ENCODE measurements at places on chromosomes 16 and 17.

GRCh38 chr16:77788181-77789084 is at the start of gene VAT1L:
TSS of gene VAT1L (plus strand) at chr16:77788564. CDS start at chr16:77788683, 119 bp downstream.
- DNase-seq = no peak

DNA sequence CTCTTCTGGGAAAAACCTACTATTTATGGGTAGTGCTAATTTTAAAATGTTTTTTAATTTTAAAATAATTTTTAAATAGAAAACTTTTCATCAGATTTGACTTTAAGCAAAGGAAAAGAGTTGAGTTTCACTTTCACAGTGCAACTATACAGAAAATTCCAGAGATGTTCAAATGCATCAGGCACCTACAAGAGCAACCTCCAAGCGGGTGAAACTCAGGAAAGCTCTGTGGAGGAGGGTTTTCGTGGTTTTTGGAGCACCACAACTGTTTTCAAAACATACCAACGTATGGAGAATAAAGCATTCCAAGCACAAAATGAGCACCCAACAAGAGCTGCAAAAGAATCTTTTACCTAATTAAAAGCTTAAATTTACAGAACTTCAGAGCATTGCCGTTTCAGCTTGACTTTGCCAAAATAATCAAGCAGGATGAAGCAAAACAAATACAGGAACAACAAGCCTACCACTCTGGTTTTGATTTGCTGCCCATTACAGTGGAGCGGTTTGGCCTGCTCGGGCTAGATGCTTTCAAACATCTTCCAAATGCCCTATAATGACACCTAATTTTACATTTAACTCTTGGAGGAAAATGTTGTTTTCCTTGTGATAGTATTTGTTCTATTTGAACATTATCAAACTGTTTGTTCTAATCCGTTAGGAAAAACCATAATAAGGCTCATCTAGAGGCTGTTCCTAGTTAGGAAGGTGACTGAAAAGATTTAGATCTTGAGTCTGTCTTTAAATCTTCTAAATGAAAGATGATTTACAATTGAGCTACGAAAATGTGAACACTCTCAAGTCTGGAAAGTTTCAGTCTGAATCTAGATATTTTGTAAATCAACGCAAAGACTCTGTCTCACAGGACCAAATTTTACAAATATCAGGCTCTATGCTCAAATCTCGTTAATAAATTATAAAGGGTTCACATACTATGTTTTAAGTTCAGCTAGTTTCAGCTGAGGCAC is 34.5 kb downstream of the NACA2 start:
- DNase-seq = no peak

GRCh38 chr17:27206447-27206846 is 87.5 kb upstream of the WSB1 start:
- DNase-seq = no peak

GRCh38 chr17:19368229-19368628 is 5.7 kb upstream of the B9D1 start:
- DNase-seq = no peak

DNA sequence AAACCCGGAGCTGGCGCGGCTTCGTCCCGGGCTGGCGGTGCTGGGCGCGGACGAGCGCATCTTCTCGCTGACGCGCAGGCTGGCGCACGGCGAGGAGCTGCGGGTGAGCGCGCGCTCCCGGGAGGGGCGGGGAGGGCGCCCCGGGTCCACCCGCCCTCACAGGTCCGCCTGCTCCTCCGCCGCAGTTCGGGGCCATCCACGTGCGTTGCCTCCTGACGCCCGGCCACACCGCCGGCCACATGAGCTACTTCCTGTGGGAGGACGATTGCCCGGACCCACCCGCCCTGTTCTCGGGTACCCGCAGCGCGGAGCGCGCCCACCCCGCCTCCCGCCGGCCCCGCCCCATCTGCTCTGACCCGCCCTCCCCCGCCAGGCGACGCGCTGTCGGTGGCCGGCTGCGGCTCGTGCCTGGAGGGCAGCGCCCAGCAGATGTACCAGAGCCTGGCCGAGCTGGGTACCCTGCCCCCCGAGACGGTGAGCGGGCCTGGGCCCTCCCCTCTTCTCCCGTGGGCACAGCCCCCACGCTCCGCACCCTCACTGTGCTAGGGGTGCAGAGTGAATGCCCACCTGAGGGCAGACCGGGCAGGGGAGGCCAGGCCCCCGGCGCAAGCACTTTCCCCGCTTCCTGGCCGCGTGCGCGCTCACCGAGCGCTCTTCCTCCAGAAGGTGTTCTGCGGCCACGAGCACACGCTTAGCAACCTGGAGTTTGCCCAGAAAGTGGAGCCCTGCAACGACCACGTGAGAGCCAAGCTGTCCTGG is 1.4 kb downstream of the HAGHL start:
- peak; percentile 41 for DNase-seq

DNA sequence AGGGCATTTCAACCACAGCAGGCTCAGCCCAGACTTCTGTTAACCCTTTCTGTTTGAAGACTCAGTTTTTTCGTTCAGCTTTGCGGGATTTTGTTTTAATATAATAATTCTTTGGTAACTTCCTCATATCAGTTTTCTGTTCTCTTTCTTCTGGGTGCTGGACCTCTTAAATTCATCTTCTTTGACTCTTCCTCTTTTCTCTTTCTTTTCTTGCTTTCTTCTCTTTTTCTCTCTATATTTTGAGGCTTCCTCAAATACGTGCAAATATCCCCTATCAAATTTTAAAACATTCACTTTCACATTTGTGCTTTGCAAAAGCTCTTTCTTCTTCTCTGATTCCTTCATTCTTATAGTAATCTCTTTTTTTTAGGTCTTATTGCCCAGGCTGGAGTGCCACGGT is 136.3 kb downstream of the HS3ST3B1 start:
- no peak for DNase-seq

- DNase-seq = no peak
Measured at GRCh38 chr16:23523321-23523720, 13.0 kb upstream of the GGA2 start.

GRCh38 chr16:89505204-89506112 is 2.7 kb upstream of the SPG7 start:
- DNase-seq = no peak

DNA sequence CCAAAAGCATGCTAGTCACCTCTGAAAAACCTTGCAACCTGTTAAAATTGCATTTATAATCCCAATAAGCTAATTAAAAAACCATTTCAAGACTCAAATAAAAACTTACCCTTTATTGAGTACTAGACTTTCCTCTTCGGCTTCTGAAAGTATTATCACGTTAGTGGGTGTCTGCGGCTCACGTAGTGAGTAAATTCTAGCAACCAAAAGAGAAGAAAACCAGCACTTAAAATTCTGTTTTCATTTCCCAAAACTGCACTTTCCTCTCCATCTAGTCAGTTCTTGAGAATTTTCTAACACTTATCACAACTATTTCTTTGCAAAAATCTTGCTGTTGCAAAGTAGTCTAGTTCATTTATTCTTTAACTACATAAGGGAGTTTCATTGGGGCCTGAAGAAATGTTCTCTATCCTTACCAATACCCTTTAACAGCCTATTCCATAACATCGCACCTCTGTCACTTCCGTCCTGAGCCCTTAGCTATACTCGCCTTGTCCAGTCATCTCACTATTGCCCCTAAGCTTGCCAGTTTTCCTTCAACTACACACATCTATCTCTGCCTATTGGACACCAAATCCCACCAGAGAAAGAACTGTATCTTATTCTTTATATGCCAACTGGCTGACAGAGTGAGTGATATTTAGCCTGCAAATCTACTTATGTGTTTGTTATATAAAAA is 8.7 kb downstream of the NUP88 start:
- no peak for DNase-seq

DNA sequence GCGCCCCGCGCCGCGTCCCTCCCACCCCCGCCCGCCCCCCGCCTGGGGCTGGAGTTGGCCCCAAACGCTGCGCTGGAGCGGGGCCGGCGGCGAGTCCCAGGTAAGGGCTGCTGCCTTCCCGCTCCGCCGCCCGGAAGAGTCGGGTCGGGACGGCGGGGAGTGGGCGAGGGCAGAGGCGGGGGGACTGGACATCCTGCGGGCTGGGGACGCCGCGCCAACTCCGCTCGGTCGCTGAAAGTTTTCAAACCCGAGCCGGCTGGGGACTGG is 469 bp downstream of the GPRC5C start:
- DNase-seq = no peak

- DNase-seq = no peak
Measured at GRCh38 chr16:83329441-83329840, 478.3 kb upstream of the HSBP1 start.

- no peak for DNase-seq
Measured at GRCh38 chr16:86085161-86085611, 186.2 kb downstream of the IRF8 start.

GRCh38 chr16:69796285-69797118 is 34.4 kb downstream of the WWP2 start:
- DNase-seq = peak; percentile 38

- DNase-seq = no peak
Measured at GRCh38 chr17:2122641-2123302, 67.9 kb downstream of the HIC1 start.

DNA sequence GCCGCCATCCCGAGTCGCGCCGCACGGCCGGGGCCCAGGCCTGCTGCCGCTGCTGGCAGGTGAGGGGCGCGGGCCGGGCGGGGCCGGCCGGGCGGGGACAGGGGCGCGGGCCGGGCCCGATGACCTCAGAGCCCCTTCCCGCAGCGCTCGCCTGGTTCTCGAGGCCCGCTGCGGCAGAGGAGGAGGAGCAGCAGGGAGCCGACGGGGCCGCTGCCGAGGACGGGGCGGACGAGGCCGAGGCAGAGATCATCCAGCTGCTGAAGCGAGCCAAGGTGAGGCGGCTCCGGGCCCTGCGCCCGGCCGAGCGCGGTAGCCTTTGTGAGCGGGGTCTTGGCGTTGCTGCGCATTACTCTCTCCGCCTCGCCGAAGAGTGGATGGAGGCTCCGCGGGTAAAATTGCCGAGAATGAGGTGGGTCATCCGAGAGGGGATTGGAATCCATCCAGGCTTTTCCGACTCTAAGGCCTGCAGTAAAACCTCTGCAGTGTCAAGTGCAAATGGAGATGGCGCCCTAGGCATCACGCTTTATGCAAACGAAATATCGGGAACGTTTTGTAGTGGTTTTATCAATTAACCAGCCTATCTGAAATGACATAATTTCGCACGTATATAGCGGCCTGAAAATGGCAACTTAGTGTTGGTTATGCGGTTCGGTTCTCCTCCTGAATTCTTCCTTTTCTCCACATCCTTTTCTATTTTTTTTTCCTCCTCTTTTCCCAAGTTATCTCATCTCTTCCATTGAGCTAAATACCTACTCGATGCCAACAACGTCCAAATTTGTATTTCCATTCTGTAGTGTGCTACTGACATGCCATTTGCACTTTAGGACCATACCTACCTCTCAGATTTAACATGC is 577 bp downstream of the TTC19 start:
- peak; percentile 17 for DNase-seq

- no peak for DNase-seq
Measured at GRCh38 chr16:74999219-74999608, 390 bp downstream of the ZNRF1 start.

DNA sequence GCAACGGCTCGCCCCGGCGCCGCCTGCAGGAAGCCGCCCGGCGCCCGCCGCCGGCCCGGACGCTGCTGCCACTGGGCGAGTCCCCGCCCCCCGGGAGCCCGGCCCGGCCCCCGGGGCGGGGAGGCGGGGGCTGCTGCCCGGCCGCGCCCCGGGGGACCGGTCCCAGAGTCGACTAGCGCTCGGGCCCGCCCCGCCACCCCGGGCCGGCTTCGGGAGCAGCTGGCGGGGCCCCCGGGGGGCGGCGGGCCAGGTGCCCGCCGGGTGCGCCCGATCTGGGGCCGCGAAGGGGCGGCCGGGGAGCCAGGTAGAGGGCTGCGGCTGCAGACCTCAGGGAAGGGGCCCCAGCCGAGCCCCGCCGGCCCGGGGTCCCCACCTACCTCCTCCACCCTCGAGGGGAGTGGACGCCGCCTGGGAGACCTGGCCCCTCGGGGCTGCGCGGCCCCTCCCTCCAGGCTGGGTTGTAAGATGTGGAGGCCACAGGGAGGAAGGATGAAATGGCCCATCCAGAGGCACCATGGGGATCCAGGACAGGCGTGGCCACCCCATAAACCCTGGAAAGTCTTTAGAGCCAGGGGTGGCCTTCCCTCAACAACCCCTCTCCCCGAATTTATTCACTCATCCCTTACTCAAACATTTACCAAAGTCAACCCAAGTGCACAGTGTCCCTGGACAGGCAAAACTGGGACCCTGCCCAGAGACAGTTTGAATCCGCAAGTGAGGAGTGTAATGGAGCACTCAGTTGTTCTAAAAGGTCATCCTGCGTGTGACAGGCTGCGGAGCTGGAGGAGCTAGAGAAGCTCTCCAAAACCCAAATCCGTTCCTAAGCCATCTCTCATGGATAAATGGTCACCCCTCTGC is at the start of gene CDYL2:
CDYL2 (minus strand) TSS at position 73 of the 858 bp plus-strand sequence. CDS start 425 bp downstream, outside the sequence.
- no peak for DNase-seq

DNA sequence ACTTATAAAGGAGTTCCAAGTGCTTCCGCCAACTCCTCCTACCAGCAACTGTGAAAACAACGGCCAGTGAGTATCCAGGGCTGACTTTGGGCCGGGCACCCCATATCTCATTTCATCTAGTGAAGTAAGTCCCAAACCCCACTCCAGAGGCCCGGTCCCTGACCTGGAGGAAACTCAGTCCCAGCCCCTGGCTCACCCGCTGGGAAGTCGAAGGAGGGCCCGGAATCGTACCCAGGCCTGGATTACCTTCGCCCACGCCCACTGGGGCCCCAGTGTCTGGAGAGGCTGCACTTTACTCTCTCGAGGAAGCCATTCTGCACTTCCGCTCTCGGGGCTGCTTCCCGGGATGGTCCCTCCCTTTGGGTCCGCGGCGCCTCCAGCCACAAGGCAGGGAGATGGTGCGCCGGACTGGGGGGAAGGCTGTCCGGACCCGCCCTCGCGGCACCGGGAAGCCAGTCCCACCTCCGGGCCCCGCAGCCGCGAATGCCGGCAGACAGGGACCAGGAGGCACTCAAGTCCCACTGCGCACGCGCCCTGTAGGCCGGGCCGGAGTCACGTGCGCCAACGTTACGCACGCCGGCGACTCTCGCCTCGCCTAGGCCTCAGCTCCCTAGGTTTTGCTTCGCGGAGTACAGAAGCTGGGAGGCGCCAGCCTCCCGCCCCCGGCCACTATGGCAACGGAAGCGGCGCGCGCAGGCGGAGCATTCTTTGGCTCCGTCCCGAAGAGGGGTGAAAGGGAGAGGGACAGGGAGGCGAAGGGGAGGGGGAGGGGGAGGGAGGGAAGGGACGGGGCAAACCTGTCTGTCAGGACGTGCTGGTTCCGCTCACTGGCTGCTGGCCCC is at the start of gene CMTR2:
CMTR2 (minus strand) TSS at position 513 of the 842 bp plus-strand sequence. CDS start 3,482 bp downstream, outside the sequence.
- peak; percentile 95 for DNase-seq

GRCh38 chr17:52148288-52148968 is 10.1 kb downstream of the CA10 start:
- DNase-seq = no peak

- no peak for DNase-seq
Measured at GRCh38 chr17:77147357-77147801, 6.6 kb downstream of the SEC14L1 start.
